Activated CD8-positive, alpha-beta memory T cell treated with anti-CD3 and anti-CD28 coated beads for 1 hour (primary cell): ENCODE measurements at places on chromosomes 3 and 15.

DNA sequence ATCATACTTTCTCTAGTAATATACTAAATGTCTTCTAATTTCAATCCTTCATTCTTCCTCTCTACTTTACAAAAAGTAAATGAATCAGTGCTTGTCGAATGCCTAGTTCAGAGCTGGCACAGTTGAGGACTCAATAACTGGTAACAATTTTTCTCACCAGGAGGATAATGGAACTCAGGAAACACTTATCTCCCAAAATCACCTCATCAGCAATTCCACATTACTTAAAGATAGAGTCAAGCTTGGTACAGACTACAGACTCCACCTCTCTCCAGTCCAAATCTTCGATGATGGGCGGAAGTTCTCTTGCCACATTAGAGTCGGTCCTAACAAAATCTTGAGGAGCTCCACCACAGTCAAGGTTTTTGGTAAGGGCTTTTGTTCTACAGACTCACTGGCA lies 16.3 kb downstream of the ZBED2 start:
- no peak for DNase-seq

DNA sequence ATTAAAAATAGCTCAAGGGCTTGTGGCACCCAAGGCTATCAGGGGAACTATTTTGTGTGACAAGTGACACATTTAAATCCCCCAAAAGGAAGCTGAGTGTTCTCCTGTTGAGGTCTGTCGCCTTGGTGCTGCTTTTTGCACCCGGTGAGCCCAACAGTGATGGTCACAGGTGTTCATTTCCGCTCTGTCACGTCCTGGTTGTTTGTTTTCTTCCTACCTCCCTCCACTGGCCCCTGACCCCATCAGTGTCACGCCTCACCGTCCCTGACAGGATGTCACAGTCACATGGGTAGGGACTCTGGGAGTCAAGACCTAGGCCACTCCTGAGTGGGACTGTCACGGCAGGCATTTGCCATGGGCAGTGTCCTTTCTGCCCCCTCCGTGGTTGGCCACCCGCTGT lies 11.2 kb downstream of the SLCO3A1 start:
- DNase-seq = no peak

- no peak for DNase-seq
Observed at GRCh38 chr3:43641306-43642114, 19.7 kb upstream of the ANO10 start.

GRCh38 chr3:125582707-125583106 lies 12.6 kb downstream of the OSBPL11 start:
- no peak for DNase-seq

DNA sequence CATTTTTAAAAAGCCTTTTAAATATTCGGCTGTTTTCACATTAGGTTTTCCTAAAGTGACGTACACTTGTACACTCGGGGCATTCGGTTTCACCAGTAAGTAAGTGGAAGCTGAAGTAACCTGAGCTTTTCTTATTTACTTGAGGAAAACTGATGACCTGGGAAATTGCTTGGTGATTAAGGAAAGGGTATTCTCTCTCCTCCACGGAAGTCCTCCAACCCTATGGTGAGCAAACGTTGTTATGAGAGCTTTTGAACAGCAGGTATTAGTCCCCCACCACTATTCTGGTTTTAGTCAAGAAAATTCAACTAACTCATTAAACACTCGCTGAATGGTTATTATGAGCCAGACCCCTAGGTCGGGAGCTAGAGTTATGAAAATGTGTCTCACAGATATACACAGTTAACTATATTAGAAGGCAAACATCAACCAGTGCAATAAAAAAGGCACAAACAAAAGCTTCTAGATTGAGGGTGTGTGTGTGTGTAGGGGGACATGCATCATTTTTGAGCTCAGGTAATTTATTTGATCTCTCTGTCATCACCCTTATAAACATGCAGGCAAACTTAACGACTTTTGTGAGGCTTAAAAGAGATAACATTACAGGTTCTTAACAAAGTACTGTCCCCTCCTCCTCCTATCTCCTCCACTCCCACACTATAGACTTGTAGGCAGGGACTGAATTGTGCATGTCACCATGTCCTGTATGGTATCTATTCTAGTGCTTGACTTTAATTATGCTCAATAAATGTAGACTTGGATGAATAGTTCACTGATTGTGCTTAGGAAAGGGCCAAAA lies 143.3 kb upstream of the MB21D2 start:
- DNase-seq = no peak

DNA sequence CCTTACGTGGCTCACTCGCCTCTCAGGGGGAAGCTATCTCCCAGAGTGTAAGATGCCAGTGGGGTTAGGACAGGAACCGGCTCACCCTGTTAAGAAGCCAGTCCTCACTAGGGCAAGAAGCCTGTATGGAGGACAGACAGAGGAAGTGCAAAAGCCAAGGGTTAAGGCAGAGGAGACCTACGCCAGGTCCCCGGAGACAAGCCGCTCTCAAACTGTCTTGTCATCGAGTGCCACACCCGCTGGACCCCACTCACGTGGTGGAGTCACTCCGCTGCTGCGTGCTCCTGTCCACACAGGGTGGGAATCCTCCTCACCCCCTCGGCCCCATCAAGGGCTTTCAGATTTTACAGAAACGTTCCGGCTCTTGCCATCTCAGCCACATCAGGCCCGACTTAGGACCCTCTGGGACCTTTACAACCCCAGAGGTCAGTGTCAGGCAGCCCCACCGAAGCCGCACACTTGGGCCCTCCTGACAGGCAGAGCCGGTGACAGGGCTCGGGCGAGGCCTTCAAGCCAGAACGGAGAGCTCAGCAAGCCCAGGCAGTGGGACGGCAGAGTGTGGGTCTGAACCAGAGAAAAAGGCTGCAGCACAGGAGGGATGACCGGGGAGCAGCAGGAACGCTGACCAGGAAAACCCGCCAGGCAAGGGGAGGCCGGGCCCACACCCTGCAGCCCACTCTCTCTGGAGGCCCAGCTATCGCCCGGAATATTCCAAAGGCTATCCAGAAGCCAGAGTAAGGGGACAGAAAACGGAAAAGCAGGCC lies 61.7 kb downstream of the XXYLT1 start:
- no peak for DNase-seq

- no peak for DNase-seq
Observed at GRCh38 chr3:136250903-136251460, 842 bp downstream of the PCCB start.

DNA sequence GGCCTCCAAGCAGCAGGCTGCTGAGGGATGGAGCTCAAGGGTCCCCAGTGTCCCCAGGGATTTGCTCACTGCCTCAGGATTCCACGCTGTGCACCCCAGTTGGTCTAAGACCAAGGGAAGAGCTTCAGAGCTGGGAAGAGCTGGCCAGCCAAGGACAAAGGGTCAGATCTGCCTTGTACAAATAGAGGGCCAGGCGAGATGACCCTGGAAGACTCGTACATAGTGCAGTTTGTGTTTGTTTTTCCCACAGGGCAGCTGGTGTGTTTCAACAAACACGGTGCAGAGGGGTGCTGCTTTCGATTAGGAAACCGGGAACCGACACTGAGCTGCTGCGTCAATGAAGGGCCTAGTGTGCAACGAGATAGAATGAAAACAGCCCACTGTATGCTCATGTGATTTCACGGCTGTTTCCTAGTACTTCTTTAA lies 56.1 kb upstream of the TRPM1 start:
- no peak for DNase-seq

- DNase-seq = peak; percentile 7
Observed at GRCh38 chr3:158731938-158732855, at the start of gene RARRES1. RARRES1 (minus strand) TSS chr3:158732457; CDS start chr3:158732415, 42 bp downstream.

- DNase-seq = no peak
Observed at GRCh38 chr3:170368921-170369320, 11.4 kb downstream of the SKIL start.

GRCh38 chr3:191324936-191325335 lies 4.3 kb upstream of the CCDC50 start:
- no peak for DNase-seq

DNA sequence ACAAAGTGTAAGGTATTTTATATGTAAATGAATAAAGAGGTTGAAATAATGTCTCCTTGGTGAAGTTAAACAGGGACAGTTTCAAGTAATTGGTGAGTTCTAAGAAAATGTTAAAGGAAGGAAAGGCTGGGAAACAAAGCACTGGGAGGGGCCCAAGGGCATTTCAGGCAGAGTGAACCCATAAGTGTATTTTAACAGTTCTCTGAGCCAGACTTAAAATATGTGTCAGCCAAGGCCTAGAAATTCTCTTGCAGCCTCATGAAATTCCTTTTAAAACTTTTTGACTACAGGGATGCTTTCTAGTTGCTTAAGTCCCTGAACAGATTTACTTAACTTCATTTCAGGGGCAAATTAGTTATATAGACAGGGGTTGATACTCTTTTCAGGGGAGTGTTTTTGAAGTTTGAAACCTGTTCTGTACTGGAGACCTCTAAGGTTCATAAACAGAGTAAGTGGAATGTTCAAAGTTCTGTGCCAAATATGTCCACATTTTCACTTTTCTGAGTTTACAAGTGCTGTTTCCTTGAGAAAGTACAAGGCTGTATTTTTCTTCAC lies 77.6 kb downstream of the GALK2 start:
- DNase-seq = no peak

- DNase-seq = no peak
Observed at GRCh38 chr3:195214381-195214780, 56.6 kb downstream of the XXYLT1 start.

GRCh38 chr3:186476044-186476468 lies 68.1 kb downstream of the CRYGS start:
- no peak for DNase-seq

- DNase-seq = no peak
Observed at GRCh38 chr15:85125056-85125661, 143.5 kb downstream of the PDE8A start.

DNA sequence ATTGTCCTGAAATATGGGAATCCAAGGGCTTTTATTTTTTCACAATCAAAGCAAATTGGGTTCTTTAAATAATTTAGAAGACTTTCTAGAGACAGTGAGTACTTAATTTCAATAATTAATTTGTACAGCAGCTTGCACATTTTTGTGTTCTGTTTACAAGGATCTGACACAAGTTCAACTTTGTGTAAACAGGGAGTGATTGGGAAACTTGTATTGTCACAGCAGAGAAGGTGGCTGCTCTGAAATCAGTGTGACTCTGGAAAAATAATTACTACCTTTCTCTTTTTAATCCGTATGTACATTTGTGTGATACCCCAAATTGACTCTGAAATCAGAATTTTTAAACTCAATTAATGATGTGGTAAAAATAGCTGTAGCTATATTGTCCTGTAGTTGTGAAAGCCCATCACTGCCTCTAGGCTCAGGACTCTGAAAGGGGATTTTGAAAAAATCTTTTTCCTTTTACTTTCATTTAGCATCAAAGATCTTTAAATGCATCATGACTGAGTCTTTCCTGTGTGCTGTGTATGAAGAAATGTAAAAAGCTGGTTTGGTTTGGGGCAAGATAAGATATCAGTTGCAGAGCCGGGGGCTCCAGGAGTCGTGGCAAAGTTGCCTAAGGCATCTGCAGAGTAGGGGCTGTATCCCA lies 45.1 kb downstream of the MFSD1 start:
- DNase-seq = no peak

DNA sequence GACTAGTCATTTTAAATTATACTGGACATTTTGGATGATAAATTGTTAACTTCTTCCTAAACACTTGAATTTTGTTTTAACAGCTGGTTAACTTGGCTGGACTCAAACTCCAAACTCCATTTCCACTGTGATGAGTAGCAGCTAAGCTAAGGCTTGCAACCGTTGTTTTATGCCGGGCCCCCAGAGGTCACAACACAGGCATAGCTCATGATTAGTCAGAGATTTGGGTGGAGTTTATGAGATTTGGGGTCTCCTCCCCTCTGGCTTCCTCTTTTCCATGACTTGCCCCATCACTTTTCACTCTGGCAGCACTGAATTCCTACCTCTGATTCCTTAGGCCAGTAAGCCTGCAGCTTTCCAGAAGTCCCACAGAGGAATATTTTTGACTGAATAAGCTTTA lies 12.8 kb downstream of the THAP10 start:
- no peak for DNase-seq

GRCh38 chr3:159938714-159939113 lies 49.9 kb upstream of the IL12A start:
- DNase-seq = no peak

DNA sequence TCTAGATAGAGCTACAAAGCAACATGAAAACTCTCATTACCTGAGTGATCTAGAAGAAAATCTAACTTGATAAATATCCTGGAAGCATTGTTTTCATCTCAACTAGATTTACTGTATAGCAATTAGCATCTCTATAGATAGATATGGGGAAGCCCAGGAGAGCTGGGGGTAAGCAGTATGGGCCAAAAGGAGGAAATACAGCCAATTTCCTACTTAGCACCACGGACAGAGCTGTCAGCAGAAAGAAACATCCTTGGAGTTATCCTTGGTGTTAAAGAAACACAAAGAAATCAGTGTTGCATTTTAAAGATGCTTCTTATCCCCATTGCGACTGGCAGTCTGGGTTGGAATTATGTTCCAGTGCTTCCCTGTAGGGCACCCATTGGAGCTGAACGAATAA lies 126.2 kb downstream of the TIGIT start:
- DNase-seq = no peak

DNA sequence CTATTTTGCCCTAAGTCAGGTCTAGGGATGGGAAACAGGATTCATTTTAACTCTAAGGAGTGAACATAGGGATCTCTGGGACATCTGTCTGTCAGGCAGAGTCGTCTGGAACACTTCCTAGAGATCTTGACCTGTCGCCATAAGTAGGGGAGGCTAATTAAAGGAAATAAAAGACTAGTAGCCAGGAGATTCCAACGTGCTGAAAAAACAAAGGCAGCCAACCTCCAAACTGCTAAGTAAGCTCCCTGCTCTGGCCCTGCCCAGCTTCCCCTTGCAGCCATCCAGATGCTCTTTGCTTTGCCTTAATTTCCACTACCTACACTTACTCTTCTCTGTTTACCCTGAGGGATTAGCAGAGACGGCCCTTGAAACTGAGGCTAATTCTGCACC lies 18.4 kb upstream of the TSEN2 start:
- no peak for DNase-seq

DNA sequence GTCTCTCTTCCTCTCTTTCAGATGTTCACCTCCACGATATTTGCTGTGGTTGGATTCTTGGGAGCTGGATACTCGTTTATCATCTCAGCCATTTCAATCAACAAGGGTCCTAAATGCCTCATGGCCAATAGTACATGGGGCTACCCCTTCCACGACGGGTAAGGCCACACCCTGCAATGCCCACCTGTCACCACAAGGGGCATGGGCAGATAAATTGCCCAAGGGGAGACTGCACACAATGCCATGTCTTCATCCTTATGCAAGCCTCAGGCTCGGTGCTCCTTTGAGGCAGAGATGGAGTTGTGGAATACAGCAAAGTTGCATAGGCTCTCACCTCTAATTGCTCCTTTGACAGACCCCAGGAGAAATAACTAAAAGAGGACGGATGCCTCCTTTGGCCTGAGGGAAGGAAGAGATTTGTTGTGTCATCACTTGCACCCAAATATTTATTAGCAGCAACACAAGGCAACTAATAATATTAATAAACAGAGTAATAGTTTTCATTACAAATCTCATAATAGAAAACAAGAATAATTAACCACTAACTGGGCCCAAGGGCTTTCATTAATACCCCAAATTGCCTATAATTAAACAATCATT lies 13.2 kb downstream of the TM4SF4 start:
- no peak for DNase-seq

DNA sequence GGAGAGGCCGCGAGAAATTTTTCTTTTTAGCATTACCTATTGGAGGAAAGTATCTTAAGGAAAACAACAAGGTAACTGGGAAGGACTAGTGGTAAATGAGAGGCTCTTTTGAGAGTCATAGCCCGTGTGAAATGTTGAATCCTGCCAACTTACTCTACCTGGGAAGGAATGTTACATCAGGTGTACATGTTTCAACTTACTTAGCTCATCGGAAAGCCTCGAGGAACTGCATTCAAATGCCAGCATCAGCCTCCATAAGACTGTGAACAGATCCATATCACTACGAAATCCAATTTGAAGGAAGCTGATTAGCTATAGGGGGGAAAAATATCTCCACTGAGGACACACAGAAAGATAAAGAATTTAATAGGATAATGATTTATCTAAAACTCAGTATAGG lies 72.3 kb upstream of the PDZRN3 start:
- DNase-seq = no peak
